Epithelial cell of esophagus (primary cell): ENCODE measurements at places on chromosomes 16 and 17.

DNA sequence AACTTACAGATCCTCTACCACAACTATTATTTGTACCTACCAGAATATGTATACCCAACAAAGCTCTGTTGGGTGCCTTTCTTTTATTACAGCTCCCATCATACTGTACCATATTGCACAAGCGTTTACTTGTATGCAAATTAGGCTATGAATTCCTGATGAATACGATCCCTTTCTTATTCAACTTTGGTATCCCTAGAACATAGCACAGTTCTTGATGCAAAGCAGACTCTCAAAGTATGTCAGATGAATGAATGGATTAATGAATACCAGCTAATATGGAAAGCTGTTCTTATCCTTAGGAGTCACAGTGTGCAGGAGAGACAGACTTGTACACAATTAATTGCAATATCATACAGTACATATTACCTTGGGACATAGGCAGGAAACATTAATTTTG is 79.7 kb upstream of the NACA2 start:
- no peak for DNase-seq

DNA sequence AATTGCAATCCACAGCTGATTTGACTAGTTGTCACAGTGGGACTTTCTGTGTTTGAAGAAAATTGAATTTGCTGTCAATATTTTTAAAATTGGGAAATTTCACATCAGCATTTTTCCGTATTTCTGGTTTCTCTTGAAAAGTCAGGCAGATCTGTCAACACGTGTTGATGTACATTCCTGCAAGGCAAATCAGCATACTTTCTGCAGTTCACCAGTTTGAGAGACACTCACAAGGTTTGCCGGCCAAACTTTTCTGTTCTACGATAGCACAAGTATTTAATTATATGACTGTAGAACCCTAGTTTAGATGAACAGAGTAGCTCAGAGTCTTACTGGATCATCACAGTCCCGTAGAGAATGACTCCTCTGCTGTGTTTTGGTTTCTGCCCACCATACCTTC is 102.0 kb downstream of the ADAMTS18 start:
- peak; percentile 62 for DNase-seq

DNA sequence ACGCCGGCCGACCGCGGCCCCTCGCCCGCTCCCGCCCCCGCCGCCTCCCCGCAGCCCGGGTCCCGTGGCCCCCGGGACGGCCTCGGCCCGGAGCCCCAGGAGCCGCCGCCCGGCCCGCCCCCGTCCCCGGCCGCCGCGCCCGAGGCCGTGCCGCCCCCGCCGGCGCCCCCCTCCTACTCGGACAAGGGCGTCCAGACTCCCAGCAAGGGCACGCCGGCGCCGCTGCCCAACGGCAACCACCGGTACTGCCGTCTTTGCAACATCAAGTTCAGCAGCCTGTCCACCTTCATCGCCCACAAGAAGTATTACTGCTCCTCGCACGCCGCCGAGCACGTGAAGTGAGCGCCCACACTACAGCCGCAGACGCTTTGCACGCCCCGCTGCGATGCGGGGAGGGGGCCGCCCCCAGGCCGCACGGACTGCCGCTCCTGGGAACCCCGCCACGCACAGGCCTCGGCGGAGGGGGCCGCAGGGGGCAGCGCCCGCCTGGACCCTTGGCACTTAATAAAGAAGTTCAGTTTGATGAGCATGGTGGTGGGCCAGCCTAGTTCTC is 35.5 kb upstream of the ZC3H18 start:
- peak; percentile 52 for DNase-seq

DNA sequence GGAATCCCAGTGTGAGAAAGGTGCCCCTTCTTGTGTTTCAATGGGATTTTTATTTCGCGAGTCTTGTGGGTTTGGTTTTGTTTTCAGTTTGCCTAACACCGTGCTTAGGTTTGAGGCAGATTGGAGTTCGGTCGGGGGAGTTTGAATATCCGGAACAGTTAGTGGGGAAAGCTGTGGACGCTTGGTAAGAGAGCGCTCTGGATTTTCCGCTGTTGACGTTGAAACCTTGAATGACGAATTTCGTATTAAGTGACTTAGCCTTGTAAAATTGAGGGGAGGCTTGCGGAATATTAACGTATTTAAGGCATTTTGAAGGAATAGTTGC is 567 bp downstream of the UBB start:
- peak; percentile 27 for DNase-seq

DNA sequence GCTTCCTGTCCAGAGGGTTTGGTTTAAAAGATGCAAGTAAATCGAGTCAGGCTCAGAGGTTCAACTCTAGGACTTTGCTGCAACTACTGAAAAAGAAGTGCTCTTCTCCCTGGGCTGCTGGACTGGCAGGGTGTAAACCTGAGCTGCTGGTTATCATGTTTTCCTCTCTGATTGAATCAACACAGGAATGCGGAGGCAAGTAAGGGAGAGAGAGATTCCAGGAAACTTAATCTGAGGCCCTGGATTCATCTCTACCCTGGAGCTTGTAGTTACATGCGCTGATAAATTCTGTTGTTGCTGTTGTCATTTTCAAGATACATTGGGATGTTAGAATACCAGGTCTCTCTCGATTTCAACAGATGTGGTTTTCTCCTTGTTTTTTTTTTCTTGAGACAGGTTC is 8.2 kb upstream of the HS3ST3A1 start:
- DNase-seq, result no peak

- DNase-seq, result no peak
Observed at GRCh38 chr16:3579776-3580175, 2.6 kb upstream of the NLRC3 start.

DNA sequence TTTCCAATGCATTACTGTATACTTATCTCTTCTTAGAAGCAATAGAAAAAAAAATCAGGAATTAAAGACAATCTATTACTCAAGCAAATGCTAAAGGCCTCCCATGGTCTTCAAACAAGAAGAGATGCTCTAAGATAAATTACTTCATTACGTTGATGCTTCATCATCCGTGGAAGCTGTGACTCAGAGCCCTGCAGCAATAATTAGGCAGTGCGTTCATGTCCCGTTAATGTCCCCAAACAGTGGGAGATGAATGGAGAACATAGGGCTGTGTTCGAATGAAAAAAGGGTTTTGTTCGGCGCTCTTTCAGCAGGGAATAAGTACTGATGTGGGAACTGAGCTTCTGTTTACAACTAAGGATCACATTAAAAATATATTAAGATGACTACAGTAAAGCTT is 15.9 kb upstream of the PDXDC1 start:
- peak; percentile 24 for DNase-seq

DNA sequence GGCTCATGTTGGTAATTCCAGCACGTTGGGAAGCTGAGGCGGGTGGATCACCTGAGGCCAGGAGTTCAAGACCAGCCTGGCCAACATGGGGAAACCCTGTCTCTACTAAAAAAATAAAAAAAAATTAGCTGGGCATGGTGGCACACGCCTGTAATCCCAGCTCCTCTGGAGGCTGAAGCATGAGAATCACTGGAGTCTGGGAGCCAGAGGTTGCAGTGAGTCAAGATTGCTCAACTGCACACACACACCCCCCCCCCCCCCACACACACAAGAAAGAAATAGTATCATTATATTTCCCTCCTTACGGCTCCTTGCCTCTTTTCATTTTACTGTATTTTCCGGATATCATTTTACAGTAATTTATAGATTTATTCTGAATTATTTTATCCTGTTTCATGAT is 963.1 kb upstream of the GOT2 start:
- peak; percentile 75 for DNase-seq

- DNase-seq, result no peak
Observed at GRCh38 chr16:87395181-87395842, 3.2 kb downstream of the MAP1LC3B start.

- DNase-seq, result no peak
Observed at GRCh38 chr17:27512511-27513346, 56.5 kb downstream of the KSR1 start.

GRCh38 chr16:30559690-30560089 is 1.5 kb upstream of the ZNF764 start:
- no peak for DNase-seq

GRCh38 chr17:38735161-38735997 is 5.2 kb downstream of the CISD3 start:
- DNase-seq, result peak; percentile 32

GRCh38 chr17:18981642-18982424 is 22.7 kb downstream of the FAM83G start:
- peak; percentile 80 for DNase-seq
